M059J (cell line): ENCODE measurements at places on chromosomes 16 and 17.

- peak; percentile 67 for DNase-seq
Measured at GRCh38 chr17:79852748-79853147, 13.5 kb upstream of the CBX4 start.

GRCh38 chr17:79136596-79136995 lies 62.0 kb downstream of the ENGASE start:
- no peak for DNase-seq

GRCh38 chr17:59641799-59642484 lies 22.2 kb downstream of the CLTC start:
- peak; percentile 37 for DNase-seq

DNA sequence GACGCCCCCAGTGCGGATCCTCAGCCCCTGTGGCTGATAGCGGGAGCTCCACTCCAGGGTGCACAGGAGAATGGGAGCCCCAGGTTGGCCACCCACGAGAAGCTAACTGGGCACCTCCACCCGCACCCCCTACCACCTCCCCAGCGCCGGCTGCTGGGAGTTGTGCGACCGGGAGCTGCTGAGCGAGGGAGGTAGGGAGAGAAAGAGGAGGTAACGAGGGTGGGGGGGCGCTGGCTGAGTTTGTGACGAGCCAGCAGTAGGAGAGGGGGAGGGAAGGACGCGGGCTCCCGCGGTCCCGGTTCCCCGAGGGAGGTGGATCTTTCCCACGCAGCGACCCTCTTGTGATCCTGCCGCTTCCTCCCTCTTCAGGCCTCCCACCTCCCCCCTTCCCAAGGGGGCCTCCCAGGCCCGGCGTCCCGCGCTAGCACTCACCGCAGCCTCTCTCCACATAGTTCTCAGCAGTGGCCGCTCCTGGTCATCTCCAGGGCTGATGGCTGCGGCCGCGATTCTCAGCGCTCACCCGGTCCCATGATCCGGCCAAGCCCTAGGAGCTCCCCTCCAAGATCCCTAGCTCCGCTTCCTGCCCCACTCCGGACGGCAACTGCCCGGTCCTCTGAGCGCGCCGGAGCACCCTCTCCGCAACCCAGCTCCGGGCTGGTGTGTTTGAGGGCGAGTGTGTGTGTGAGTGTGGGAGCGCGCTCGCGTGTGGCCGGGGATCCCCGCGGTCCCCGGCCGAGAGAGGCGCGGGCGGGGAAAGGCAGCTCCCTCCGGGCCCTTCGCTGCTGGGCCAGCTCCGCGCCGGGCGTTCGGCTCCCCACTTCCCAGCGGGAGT lies at the start of gene GRIN2A:
TSS of gene GRIN2A (minus strand) at position 207 of the 832 bp plus-strand sequence. CDS start 2,017 bp downstream, outside the sequence.
- DNase-seq = peak; percentile 67

DNA sequence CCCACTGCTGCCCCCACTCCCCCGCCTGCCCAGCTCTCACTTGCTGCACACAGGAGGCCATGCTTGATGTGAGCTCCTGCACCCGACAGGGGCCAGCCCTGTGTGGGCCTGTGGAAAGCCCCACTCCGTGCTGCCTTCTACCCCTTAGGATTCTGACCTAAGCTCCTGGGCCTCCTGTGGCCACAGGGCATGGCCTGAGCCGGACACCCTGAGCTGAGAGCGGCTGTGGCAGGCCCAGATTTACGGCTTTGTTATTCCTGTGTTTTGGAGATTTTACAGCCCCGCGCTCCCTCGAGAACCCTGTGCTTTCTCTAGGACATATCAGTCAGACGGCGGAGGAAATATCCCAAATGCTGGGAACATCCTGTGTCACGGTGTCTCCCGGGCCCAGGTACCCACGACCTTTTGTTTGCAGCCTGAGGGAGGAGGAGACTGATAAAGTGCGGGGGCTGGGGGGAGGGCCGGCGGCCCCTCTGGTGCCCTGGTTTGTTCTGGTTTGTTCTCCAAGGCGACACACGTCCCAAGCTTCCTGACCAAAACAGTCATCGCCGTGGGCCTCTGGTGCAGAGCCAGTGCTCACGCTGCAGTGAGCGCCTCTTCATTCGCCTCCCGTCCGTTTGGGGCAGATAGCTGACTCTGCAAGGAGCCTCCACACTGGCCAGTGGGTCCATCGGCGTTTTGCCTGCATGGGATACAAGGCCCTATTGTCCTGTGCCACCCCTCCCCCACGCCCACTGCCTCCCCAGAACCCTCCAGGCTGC lies 363.4 kb downstream of the C16orf95 start:
- no peak for DNase-seq

- peak; percentile 14 for DNase-seq
Measured at GRCh38 chr16:79599837-79600637, 500 bp downstream of the MAF start.

GRCh38 chr17:80260791-80261158 lies at the start of gene RNF213:
TSS of gene RNF213 (plus strand) at chr17:80260852. CDS start at chr17:80263682, 2,830 bp downstream.
- DNase-seq = peak; percentile 36

GRCh38 chr16:22027633-22028032 lies 19.7 kb downstream of the MOSMO start:
- DNase-seq = no peak
